ENCODE measurements at places on chromosomes 1 and 21.

- no peak for DNase-seq
Measured at GRCh38 chr1:3130268-3130667, 61.3 kb downstream of the PRDM16 start.

DNA sequence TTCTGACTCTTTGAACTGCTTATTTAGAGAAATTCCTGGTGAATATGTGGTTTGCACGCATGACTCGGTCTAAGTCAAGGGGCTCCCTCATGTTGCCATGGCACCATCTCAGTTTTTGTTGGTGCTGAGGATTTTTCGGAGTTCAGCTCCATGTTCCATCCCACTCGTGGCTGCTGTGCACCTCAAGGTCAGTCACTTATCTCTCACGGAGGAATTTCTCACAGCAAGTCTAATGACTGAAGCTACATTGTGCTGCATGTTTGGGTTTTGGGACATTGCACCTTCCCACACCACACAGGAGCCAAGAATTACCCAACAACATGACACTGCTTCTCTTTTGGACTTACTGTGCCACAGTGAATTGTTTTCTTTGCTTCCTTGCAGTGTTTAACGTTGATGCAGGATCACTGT is 269.9 kb downstream of the NCAM2 start:
- DNase-seq: no peak

GRCh38 chr1:50976111-50976889 is 6.3 kb downstream of the CDKN2C start:
- DNase-seq: no peak

- no peak for DNase-seq
Measured at GRCh38 chr1:87134625-87135328, 193.9 kb upstream of the LMO4 start.

GRCh38 chr1:32501865-32502264 is 37.0 kb downstream of the ZBTB8B start:
- no peak for DNase-seq

GRCh38 chr1:90175490-90176167 is 180.7 kb downstream of the ZNF326 start:
- DNase-seq: no peak

DNA sequence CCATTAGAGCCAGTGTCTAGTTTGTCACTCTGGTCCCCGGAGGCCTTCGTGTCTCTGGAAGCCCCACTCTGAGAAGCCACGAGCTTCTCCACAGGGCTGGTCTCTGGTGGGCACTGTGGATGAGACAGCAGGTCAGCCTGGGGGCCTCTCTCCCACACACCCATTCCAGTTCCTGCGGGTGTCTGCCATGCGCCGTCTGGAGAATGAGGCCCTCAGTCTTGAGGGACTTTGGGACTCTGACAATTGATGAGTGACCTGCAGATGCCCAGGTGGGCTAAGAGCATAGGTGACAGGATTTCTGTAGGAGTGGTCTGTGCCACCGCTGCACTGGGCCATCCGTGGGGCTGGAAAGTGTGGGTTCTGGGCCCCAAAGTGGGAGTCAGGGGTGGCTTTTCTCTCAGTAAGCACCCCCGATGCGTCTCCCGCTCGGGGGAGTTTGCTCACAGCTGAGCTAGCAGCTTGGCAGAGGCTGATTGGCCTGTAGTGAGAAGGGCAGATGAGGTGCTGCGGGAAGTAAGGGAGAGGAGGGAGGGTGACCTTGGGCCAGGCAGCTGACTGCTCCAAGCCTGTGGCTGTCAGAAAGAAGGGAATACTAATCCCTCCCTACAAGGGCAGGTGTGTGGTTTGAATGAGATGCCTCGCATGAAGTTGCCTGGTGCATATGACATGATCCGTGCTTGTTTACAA is 26.4 kb downstream of the LHX4 start:
- no peak for DNase-seq

DNA sequence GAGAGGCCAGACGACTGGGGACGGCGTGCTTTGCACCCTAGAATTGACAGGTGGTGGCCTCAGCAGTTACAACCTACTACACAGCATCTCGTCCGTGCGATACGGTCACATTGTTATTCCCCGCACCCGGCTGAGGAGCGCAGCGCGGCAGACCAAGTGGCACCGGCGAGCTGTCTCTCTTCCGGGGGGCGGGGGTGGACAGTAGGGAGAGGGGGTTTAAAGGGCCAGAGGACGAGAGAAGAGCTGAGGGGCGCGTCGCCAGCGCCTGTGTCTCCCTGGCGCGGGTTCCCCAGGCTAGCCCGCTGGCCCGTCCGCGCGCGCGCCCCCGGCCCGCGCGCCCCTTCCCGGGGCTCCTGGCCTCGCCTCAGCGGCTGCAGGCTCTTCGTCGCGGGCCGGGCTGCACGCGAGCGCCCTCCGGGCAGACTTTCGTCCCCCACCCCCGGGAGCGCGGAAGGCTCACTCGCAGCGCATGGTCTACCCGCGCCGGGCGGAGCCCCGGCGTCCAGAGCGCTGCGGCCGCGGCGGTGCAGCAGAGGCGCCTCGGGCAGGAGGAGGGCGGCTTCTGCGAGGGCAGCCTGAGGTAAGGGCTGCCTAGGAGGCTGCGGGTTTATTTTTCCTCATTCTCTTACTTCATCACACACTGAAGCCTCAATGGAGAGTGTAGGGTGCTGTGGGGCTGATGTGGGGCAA is at the start of gene PDE4B:
PDE4B (plus strand) TSS at position 227 of the 690 bp plus-strand sequence.
- DNase-seq: no peak

GRCh38 chr1:87100271-87100670 is 185.8 kb downstream of the HS2ST1 start:
- DNase-seq: no peak

DNA sequence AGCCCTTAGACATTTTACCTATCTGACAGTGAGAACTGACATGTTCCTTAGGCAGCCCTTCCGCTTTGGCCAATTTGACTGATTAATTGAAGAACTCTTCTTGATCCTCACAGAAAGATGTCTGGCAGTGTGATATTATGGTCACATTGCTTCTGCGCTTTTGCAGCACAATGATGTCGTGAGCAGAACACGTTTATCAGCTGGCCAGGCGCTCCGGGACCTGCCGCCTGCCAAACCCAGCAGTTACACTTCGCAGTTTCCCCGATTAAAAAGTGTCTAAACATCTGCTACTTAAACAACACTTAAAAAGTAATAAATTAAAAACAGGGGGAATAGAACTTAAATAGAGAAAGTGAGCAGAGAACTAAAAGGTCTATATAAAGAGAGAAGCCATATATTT is 103.5 kb upstream of the ETS2 start:
- DNase-seq: no peak
